NCI-H1048 (cell line): ENCODE measurements at places on chromosomes 4 and X.

GRCh38 chr4:185086053-185086452 lies 57.0 kb upstream of the SLC25A4 start:
- no peak for DNase-seq

GRCh38 chrX:154800478-154801210 lies 4.6 kb downstream of the MPP1 start:
- DNase-seq = no peak

- no peak for DNase-seq
Measured at GRCh38 chrX:10567136-10567535, 53.2 kb downstream of the MID1 start.

GRCh38 chr4:160299177-160299576 lies 1196.3 kb downstream of the RAPGEF2 start:
- no peak for DNase-seq

GRCh38 chrX:24235084-24235710 lies 78.7 kb downstream of the SUPT20HL2 start:
- DNase-seq = no peak

DNA sequence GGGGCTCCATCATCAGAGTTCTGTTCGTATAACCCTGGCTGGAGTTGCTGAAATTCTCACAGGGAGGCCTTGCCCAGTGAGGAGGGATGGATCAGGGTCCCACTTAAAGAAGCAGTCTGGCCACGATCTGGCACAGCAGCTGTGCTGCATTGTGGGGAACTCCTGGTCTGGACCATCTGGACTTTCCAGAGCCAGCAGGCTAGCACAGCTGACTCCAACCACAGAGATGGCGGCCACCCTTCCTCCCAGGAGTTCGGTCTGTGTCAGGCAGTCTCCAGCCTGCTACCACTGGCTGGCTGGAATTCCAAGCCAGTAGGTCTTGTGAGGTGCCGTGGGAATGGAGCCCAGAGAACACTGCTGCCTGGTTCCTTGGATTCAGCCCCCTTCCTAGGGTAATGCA lies 62.0 kb downstream of the SLAIN2 start:
- DNase-seq = no peak

DNA sequence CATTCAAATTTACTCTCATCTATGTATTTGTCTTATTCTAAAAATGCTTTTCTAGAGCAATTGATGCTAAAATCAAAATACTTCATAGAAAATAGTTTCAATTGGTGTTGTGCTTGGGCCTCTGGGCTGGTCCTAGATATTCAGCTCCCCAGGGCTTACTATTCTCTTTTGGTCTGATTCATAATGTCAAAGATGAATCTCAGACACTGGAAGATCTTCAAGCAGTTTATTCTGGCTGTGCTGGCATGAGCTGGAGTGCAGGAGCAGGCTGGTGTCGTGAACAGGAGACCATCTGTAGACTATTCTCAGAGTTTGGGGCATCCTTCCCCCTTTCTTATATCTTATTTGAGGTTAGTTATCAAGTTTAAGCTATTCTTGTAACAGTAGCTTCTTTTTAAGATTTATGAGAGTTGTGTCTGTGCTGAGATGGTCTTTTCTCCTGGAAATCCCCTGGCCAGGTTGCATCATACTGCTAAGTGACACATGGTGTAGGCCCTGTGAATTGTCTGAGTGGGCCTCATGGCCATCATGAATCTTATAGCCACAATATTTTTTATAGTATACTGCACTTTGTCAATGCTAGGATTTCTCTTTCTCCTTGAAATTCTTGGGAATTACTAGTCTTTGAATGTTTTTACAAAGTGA lies 1624.0 kb upstream of the IGFBP7 start:
- no peak for DNase-seq

DNA sequence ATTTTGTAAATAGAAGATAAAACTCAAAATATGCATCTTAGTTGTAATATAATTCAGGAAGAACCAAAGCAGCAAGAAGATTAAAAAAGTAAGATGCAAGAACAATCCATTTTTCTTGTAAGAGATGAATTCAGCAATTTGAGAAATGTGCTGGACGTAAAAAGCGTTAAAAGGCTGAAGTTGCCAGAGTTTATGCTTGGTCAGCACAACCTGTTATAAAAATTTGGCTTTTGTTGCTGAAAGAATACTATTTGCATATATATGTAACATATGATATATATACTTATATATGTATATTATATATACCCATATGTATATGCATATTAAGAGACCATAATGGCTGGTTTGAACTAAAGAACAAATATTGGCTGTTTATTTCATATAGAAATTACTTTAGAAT lies 449.6 kb upstream of the FAM241A start:
- DNase-seq = no peak

DNA sequence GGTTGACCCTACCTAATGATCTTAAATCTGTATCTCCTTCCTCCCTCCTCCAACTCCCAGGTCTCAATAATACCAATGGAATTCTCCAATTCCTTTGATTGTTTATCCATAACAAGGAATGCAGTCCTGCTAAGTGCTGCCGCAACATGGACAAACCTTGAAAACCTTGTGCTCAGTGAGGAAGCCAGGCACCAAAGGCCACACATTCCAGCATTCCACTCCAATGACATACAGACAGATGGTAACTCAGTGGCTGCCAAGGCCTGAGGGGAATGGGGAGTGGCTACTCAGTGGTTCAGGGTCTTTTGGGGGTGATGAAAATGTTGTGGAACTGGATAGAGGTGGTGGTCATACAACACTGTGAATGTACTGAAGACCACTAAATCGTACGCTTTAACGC lies 10.4 kb downstream of the HAUS7 start:
- DNase-seq = no peak

- no peak for DNase-seq
Measured at GRCh38 chr4:11011249-11011648, 326.7 kb upstream of the CLNK start.

GRCh38 chr4:123421227-123421936 lies 24.8 kb downstream of the SPRY1 start:
- DNase-seq = no peak

GRCh38 chr4:24921491-24921890 lies 8.6 kb upstream of the CCDC149 start:
- DNase-seq = no peak

GRCh38 chr4:23903859-23904438 lies 14.1 kb upstream of the PPARGC1A start:
- DNase-seq = no peak

GRCh38 chr4:53161051-53161786 lies 204.6 kb downstream of the SCFD2 start:
- DNase-seq = no peak

- DNase-seq = no peak
Measured at GRCh38 chrX:102976286-102976685, 39.2 kb downstream of the RAB40AL start.

DNA sequence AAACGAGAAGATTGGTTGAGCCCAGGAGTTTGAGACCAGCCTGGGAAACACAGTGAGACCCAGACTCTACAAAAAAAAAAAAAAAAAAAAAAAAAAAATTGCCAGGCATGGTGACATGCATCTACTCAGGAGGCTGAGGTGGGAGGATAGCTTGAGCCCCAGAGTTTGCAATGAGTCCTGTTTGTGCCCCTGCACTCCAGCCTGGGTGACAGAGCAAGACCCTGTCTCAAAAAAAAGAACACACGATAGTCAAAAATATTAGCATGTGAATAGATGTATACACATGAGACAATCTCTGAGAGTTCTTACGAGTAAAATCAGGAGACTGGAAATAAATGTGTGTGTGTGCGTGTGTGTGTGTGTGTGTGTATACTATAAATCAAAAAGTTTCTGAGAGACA lies 966.3 kb downstream of the FSTL5 start:
- DNase-seq = no peak

GRCh38 chr4:186307916-186308315 lies 41.9 kb downstream of the F11 start:
- DNase-seq = no peak

DNA sequence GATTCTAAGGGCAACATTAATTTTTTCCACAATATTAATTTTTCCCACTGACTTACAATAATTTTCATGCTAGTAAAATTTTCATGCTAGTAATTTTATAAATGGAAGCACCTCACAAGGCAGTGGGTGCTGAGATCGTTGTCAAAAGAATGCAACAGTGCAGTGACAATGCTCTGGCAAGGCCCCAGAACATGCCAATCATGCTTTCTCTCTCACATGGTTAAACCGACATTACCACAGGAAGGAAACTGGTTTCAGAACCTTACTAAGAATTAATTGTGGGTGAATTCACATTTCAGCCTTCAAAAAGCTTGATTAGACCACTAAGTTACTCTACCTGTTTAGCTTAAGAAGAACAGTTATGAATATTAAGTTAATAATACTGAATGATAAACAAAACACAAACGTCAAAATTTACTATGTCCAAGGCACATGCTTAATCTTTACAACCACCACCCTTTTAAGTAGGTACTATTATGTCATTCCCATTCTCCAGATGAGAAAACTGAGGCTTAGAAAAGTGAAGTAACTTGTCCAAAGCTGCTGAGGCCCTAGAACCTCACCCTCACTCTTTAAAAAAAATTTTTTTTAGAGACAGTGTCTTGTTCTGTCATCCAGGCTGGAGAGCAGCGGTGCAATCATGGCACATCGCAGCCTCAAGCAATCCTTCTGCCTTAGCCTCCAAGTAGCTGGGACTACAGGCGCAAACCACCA lies 10.0 kb upstream of the OPHN1 start:
- DNase-seq = no peak

DNA sequence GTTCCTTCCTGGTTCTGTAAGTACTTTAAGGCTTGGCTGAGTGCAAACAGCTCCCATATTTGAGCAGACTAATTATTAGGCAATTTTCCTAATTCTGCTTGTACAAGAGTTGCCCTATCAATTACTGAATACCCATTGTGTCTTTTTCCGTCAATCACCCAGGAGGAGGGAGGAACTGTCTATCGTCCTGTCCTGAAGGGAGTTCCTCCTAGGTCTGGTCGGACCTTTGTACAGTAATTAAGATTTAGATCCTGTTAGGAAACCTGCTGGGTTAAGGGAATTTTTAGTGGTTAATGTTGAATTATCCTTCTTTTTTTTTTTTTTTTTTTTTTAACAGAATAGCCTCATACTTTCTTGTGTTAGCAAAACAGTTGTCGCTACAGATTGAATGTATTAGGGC lies 130.1 kb downstream of the KDM6A start:
- DNase-seq = no peak

DNA sequence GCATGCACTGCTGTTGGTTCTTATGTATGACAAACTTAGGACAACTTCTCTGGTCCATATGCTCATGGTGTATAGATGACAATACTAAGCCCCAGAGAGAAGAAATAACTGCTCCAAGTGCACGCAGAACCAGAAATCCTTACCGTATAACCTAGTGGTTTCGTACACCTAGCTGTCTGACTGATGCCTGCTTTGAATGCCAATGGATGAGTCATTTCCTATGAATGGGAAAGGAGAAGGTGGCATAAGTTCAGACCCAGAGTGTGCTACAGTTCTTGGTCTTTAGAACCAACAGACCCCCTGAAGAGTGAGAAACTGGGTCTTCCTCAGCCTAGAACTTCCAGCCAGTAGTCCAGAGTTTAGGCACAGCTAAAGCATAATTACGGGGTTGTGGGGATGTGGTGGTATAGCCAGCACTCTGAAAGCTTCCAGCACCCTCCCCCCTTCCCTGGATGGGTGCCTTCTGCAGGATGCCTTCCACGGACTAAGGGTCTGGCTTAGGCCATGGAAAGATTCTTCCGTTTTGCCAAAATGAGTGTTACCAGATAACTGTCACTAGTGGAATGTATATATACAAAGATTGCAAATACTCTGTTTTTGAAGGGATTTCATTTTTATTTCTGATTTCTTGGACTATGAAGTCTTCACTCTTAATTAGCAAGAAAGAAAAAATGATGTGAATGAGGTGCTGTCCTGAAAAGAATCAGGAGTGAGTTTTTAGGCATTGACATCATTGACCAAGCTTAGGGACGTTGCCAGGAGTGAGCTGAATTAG lies 84.6 kb upstream of the PACRGL start:
- no peak for DNase-seq

GRCh38 chr4:184810720-184811119 lies 15.0 kb downstream of the ACSL1 start:
- DNase-seq = no peak

GRCh38 chr4:100466501-100466900 lies 51.3 kb downstream of the EMCN start:
- DNase-seq = no peak
